Activated CD8-positive, alpha-beta memory T cell treated with anti-CD3 and anti-CD28 coated beads, Interleukin-2, amount 50 U/mL, for 48 hours (primary cell): ENCODE measurements at places on chromosomes 1 and 21.

GRCh38 chr1:60874718-60875117 is 207.6 kb upstream of the NFIA start:
- DNase-seq: no peak

- DNase-seq: no peak
Observed at GRCh38 chr1:2355373-2356261, 35.7 kb downstream of the MORN1 start.

DNA sequence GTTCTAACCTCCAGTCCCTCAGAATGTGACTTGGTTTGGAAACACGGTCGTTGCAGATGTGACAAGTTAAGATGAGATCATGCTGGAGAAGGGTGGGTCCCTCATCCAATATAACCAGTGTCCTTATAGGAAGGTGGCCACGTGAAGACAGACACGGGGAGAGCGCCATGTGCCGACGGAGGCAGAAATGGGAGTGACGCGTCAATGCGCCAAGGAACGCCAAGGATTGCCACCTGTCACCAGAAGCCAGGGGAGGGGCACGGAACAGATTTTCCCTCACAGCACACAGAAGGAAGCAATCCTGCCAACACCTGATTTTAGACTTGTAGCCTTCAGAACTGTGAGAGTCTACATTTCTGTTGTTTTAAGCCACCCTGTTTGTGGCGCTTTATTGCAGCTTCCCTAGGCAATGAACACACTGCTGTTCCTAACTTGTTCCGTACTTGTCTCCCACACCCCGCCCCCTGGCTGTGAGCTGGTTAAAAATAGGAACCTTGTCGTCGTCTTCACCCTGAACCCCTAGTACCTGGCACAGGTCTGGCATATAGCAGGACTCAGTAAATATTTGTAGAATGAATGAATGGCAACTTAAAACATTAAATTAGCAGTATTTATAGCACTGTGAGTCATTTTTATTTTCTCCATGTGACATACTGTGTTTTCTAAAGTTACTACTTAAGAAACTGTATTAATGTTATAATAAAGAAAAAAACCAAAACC is 14.2 kb downstream of the RIMS3 start:
- DNase-seq: no peak

DNA sequence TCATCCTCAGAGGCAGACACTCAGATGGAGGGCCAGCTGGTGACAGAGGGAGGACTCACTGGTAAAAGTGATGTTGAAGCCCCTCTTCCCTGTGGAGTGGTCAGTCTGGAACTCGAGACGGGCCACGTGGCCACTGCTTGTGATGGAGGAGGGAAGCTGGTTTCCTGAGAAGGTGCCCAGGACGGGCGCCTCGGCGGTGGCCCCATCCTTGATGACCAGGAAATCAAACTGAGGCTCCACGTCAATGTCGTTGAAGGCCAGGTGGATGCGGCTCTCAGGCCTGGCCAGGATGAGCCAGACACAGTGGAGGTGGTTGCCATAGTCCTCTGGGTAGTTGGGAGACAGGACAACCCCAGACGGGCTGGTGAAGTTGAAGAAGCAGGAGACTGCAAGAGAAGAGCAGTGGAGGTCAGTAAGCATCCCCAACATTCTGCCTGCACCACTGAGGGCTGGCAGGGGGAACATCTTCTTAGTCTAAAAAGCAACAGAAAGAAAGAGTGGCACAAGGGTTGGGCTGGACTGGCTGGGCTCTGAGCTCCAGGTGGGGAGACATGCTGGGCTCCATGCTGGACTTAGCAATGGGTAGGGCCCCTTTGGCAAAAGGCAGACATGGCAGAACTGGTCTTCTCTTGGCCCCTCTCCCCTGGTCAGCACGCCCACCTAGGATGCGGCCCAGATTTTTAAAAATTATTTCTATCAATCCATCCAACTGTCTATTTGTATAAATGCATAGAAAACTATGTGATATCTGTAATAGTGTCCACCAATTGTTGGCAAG is 120.5 kb upstream of the HMGB4 start:
- no peak for DNase-seq

DNA sequence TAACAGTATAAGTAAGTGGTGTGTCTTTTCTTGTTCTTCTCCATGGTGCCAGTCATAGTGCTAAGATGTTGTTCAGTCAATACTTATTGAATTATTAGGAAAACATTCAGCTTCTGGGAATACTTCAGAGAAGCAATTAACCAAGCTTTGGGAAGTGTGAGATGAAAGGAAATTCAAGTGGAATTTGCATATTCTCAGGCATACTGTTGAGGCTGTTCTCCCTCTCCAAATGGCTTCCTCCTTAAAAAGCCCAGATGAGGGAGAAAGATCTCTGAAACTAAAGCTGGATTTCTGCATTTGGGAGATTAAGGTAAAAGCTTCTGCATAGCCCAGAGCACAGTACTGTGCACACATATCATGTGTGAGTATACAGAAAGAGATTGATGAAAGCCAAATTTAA is 73.4 kb downstream of the MACF1 start:
- no peak for DNase-seq

DNA sequence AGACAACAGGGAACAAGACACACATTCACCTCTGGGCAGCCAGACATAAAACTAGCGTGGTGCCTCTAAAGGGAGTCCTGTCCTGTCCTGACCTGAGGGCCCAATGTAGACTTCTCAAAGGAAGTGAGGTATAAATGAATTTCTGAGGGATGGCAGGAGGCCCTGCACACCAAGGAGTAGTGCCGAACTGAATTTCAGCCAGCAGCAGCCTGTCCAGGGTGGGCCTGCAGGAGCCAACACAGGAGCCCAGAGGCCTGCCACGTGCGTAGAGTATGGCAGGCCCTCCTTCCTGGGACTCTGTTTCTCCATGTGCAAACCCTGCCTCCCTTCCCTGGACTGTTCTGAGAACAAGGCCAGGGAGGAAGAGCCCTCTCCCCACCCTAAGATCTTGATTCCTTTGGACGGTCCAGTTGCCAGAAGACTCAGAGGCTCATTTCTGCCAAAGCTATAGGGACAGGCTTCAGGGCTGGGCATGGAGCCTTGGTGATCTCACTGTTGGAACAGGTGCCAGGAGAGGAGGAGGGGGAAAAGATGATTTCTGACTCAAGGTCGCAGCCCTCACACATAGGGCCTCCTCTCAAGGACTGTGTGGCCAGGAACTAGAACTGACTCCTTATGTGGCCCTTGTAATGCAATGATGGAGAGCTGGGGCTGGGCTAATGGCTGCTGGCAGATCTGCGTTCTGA is 1.8 kb upstream of the FABP3 start:
- DNase-seq: no peak
